ENCODE measurements at places on chromosomes 2 and 18.

- DNase-seq = no peak
Observed at GRCh38 chr2:17901246-17901645, 22.8 kb downstream of the KCNS3 start.

DNA sequence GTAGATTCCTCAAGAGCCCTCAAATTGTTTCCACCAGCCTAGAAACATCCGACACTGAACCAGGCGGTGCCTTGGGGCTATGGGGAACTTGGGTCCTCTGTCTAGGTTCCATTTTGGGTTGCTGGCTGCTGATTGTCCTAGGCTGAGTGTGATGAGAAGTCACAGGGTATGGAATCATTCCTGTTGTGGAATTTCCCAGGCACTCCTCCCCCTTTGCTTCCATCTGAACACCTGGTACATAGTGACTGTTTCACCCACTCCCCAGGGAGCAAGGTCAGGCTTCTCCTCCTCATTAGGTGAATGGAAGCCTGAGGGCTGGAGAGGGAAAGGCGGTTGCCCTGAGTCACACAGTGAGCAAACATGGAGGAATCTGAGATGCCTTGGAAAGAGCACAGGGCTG is 4.5 kb downstream of the KIF3C start:
- no peak for DNase-seq

DNA sequence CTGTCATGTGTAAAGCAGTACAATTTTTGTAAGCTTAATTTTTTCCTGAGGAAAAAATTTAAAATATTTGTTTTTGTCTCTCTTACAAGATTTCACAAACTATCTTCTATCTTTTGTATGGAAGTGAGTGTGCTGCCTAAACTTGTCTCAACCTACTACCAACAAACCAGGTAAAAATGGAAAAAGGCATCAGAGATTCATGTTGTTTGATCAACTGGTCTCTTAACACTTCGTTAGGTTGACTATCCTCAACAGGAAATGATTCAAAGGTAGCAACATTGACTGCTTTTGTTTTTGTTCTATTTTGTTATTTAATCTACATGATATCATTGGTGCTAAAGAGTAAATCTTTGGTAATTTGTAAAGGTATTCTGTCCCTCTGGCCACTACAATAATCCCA is 47.7 kb upstream of the RND3 start:
- no peak for DNase-seq

GRCh38 chr2:184481865-184482264 is 116.5 kb upstream of the ZNF804A start:
- no peak for DNase-seq

GRCh38 chr2:206840999-206841398 is 75.6 kb downstream of the FASTKD2 start:
- no peak for DNase-seq

GRCh38 chr2:134502104-134502503 is 216.7 kb downstream of the TMEM163 start:
- DNase-seq = no peak

GRCh38 chr18:70620837-70621612 is 332.2 kb downstream of the SOCS6 start:
- DNase-seq = no peak

- no peak for DNase-seq
Observed at GRCh38 chr2:109351164-109351756, 222.3 kb downstream of the SH3RF3 start.

Data from effector memory CD4-positive, alpha-beta T cell (primary cell).